ENCODE measurements at places on chromosomes 12 and 14. TPM values are rescaled to one million over a fixed set of nuclear protein-coding genes. Genes with fewer than 3 reads are reported as not detected.

DNA sequence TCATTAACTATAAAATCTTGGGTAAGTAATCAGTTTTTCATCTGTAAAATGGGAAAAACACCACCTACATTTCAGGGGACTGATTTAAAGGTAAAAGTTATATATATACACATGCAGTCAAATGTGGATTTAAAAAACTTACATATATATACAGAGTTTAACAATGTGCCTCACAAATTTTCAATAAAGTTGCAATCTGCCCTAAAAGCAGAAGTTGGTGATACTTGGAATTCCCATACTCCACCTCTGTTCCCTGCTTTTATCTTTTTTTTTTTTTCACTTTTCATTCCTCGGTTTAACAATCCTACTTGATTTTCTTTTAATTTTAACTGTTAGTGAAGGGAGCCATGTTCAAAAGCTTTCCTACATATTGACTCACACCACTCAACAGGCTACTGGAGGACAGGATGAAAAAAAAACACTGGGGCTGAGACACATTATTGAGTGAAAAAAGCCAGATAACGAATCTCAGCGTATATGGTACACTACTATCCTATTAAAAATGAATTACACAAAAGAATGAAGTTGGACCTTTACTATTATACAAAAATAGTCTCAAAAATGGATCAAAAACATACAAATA, 24.3 kb downstream of the SPPL3 start:
- no peak for DNase-seq

DNA sequence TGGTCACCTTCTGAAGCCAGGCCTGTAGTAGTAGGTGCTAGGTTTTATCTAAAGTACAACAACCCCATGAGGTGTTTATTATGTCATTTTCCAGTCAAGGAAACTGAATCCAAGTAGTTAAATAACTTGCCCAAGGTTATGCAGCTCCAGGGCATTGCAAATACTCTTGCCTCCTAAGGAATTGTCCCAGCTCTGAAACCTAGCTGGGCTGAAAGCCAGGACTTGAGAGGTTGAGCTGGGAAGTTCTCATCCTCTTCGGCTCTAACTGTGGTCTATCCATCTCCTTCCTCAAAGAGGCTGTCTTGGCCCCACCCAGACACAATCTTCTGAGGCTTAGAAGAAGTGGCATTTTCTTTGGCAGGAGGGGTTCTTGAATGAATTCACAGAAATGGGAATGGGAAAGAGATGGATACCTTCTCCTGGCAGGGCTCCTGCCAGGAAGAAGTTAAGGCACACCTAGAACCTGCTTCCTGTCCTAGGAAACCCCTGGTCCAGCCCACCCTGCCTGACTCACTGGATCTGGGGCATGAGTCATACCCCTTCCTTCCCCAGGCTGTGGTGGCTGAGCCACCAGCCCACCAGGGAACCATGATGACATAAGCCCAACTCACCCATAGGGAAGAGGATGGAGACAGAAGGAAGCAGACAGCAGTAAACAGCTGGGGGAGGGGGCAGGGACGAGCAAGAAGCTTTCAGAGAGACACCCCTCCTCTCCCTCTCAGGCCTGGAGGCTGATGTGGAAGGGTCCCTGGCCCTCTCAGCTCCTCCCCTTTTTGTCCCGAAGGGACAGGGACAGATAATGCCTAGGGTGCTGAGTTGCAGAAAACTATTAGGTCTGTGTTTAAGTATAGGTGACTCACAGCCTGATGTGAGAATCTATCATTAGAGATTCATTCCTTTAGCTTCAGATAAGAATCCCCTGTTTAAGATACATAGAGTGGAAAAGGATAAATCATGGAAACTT, 2.1 kb upstream of the PLEK2 start:
- DNase-seq: no peak

GRCh38 chr14:36738269-36738668, 76.6 kb downstream of the PAX9 start:
- DNase-seq: no peak

Gene TEX22
- 1.6 TPM for total RNA-seq

DNA sequence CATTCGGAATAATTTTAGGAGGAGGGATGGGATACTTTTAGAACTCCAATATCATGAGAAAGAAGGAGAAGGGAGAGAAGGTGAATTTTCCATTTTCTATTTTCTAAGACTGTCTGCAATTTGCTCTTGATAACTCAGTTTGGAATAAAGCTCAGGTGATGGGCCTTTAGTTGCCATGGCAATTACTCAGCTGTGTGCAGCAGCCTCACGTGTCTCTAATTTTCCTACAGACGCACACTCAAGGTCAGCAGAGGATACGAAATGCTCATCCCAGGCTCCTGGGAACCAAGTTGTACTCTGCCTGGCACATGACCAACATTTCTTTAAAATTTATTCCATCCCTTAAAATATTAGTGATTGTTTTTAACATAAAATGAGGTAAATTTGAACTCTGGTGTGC, 76.7 kb downstream of the TTC8 start:
- DNase-seq: no peak

Gene PTGER2
- total RNA-seq: 6.4 TPM

GRCh38 chr14:94138251-94138650, 8.8 kb upstream of the IFI27L2 start:
- no peak for DNase-seq

DNA sequence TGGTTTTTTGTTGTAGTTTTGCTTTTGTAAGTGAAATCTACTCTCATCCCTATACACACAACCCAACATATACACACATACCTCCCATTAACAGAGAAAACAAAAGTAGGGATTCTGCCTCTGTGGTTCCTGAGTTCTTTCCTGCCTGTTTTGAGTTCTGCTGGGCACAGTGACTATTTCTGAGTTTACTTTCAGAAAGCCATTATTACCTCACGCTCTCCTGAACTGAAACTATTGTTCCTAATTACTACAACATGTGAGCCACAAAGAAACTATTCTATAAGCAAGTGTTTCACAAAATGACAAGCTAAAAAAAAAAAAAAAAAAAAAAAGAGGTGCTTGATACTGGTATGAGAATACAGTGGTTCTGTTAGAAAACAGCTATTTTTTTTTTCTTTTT, 110.9 kb downstream of the ALG10B start:
- no peak for DNase-seq

Gene KRT80
- total RNA-seq: not detected

- no peak for DNase-seq
Observed at GRCh38 chr12:44873898-44874297, 2.2 kb downstream of the NELL2 start.

GRCh38 chr12:53004582-53004981, 1.7 kb upstream of the EIF4B start:
- no peak for DNase-seq

Gene B4GALNT1
- total RNA-seq: not detected

Gene LGR5
- total RNA-seq: 19.3 TPM

Gene ARMH4
- total RNA-seq: 1.7 TPM

DNA sequence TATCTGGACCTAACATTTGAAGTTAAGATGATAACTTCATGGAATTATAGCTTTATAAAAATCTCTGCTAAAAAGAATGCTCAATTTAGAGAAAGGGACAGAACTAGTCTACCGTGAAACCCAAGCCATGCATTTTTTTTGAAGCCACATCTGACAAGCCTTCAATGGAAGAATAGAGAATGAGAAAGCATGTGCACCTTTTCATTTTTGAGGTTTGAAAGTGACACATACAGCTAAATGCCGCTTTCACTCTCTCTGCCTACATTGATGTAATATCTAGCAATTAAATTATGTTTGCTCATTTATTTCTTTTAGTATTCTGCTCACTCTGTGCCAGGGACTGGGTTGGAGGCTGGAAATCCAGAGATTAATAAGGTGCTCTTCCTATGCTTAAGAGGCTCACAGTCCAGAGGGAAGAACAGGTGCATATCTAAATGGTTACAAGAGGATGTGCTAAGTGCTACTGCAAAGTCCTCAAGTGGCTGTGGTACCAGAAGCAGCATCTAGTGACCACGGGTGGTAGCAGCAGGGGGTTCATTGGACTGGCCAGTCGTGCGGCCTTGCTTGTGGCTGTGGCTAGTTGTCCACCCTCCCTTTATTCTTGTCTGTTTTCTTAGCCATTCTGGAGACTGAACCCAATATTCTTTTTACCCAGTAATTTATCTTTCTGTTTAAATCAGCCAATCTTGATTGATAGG, 60.4 kb downstream of the PPP1R36 start:
- no peak for DNase-seq

DNA sequence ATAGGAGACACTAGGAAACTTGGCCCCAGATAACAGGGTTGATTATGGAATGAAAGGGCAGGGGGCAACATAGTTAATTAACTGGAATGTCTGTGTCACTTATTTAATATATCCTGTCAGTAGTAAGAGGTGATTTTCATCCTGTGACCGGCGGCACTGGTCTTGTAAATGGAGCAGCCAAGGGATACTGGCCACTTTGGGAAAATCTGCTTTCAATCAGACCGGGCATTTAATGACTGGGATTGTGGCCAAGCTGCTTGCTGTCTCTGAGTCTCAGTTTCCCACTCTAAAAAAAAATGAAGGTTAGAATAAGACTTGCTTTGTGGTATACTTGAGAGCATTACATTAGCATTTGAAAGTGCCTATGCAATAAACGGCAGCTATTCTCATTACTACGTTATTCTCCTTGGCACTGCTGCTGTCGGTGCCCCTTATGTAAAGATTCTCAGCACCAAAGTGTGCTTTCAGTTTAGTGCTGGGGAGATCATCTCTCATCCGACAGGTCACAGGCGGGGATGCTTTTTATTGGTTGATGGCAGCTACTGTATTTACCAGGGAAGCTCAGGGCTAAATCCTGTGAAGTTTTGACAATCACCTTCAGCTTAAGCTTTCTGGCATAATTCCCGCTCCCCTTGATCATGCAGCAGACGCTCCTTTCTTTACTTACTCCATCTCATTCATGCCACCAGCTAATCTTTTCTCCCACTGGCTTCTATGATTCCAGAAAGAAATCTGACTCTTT, 162.1 kb downstream of the ESRRB start:
- DNase-seq: no peak

- DNase-seq: peak; percentile 58
Observed at GRCh38 chr12:57216014-57216911, at the start of gene NXPH4. NXPH4 (plus strand) TSS chr12:57216794; CDS start chr12:57216970, 176 bp downstream.

Gene ASPG
- 1.2 TPM for total RNA-seq

Gene KRT2
- total RNA-seq: 0.47 TPM

Gene DPPA3
- total RNA-seq: not detected

DNA sequence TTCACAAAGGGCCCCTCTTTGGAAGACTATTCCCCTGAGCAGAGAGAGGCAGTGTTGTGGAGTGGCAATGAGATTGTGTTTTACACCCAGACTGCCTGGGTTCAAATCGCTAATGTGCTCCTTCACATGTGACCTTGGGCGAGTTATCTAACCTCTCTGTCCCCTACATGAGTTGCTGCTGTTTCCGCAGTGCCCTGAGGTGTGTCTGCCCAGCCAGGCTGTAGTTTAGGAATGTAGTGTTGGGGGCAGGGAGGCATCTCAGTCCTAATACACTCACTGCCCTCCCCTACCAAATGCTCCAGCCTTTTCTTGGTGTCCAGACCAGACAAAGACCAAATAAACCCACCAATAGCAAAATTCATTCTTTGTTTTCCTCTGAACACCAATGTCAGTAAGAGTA, 78.6 kb downstream of the SLC24A4 start:
- DNase-seq: no peak

Gene BMAL2
- 4.7 TPM for total RNA-seq

Gene GZMB
- total RNA-seq: 1.9 TPM

Gene BBOF1
- 3.6 TPM for total RNA-seq

DNA sequence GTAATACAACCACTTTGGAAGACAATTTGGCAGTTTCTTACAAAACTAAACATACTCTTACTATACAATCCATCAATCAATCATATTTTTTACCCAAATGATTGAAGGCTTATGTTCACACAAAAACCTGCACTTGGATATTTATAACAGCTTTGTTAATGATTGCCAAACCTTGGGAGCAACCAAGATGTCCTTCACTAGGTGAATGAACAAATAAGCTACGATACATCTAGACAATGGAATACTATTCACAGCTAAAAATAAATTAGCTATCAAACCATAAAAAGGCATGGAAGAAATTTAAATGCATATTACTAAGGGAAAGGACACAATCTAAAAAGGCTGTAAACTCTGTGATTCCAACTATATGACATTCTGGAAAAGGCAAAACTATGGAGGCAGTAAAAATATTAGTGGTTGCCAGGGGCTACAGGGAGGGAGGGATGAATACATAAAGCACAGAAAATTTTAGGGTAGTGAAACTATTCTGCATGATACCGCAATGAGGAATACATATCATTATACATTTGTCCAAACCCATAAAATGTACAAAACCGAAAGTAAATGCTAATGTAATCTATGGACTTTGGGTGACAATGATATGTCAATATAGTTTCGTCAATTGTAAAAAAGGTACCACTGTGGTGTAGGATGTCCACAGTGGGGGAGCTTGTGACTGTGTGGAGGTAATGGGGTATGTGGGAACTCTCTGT, 70.5 kb downstream of the GPR65 start:
- no peak for DNase-seq

Gene GALNT9
- not detected for total RNA-seq

- no peak for DNase-seq
Observed at GRCh38 chr12:101010896-101011295, 199.1 kb downstream of the SLC5A8 start.

DNA sequence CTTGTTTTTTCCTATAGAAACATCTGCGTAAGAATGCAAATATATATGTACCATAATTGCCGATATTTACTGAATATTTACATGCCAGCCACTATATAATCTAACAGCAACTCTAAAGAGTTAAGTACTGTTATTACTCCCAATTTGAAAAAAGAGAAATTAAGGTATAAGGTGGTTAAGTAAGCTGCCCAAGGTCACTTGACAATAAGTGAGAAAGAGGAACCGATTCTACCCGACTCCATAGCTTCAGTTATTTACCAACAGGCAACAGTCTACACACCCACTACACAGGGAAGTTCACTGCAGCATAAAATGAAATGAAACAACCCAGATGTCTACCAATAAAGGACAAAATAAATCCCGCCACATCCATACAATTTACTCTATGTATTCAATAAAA, 1.1 kb downstream of the MIS18BP1 start:
- no peak for DNase-seq

DNA sequence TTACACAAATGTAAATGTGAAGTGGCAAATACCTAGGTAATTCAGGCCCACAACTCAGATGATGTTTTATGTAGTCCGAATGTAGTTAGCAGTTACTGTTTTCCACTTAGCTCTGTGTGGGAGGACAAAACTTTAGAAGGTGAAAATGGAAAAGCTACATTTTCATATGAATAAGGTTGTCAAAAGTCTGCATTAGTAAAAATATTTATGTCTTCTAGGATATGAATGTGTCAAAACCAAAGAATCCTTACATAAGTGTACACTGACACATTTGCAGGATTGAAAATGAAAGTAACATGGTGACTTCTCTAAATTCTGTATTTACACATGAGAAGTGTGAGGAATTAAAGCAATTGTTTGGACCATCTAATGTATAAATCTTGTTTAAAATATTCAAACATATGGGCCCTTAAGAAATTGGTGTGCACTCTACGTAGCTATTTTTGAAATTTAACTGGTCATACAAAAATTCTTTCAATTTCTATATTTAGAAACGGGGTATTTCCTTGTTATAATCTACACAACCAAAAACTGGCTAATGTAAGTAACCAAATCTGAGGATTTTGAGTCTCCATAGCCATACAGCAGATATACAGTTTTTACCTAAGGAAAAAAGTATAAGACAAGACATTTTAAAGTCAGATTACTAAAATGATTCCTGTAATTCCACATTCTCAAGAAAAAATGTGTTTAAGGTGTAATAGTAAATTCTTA, 5.4 kb downstream of the CDKN1B start:
- DNase-seq: no peak

Gene ATL1
- total RNA-seq: 6.6 TPM
